ENCODE measurements at places on chromosomes 6 and 20. TPM values are rescaled to one million over a fixed set of nuclear protein-coding genes. Genes with fewer than 3 reads are reported as not detected.

Gene LRRC1
- total RNA-seq, result 6.6 TPM

Gene ZKSCAN3
- total RNA-seq, result 11.5 TPM

DNA sequence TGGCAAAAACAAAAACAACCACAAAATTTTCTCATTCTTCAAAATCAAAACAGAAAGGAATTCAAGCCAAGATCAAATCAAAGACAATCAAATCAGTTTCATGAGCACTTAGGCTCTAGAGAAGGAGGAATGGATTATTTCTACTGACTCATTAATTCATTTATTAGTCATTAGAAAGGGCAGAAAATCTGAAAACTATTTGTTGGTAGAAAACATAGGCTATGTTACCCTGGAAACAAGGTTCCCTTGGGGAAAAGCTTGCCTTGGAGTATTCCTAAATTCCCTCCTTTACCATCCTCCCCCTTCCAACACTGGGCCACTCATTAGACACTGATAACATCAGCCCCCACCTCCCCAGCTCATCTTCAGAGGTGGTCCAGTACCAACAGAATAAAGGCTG is 17.5 kb downstream of the KIF16B start:
- DNase-seq, result no peak

- no peak for DNase-seq
These were observed 22.6 kb downstream of the RNF217 start for GRCh38 chr6:124984668-124985338.

Gene LCA5
- 4.7 TPM for total RNA-seq

DNA sequence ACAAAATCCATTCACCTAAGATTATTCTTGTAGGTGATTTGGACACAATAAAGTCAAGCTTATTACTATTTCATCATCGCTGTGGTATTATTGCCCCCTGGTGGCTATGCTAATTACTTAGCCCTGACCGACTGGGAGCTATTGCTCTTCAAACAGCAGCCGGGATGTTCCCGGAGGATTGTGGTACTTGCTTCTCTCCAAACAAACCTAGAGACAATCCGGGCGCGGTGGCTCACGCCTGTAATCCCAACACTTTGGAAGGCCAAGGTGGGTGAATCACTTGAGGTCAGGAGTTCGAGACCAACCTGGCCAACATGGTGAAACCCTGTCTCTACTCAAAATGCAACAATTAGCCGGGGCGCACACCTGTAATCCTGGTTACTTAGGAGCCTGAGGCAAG is 15.4 kb upstream of the STMND1 start:
- peak; percentile 28 for DNase-seq

DNA sequence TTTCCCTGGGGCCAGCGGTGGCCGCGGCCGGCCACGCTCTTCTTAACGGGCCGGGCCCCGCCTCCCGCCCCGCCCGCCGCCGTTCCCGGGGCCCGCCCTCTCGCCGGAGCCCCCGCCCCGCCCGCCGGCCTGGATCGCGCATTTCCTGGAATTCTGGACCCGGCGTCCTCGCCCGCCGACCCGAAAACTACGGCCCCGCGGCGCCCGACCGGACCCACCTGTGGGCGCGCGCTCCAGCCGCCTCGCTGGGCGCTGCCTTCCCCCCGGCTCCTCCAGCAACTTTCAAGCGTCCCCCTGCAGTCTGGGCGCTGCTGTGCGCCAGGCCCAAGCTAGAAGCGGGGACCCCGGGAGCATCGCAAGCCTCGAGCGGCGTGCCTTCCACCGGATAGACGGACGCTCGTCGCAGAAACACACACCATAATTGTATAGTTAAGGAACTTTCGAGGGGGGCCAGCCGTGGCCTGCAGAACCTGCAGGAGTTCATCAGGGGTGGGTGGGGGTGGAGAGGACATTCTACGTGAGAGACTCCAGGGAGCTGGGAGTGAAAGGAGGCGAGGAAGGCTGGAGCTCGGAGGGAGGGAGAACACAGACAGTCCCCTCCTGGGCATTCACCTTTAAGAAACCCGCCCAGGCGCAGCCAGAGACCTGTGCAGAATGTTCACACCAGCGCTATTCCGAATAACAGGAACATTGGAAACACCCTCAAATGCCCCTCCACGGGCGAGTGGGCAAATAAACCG is at the start of gene ADA:
ADA (minus strand) TSS at position 16 of the 740 bp plus-strand sequence. CDS start 92 bp downstream, outside the sequence.
- peak; percentile 41 for DNase-seq

DNA sequence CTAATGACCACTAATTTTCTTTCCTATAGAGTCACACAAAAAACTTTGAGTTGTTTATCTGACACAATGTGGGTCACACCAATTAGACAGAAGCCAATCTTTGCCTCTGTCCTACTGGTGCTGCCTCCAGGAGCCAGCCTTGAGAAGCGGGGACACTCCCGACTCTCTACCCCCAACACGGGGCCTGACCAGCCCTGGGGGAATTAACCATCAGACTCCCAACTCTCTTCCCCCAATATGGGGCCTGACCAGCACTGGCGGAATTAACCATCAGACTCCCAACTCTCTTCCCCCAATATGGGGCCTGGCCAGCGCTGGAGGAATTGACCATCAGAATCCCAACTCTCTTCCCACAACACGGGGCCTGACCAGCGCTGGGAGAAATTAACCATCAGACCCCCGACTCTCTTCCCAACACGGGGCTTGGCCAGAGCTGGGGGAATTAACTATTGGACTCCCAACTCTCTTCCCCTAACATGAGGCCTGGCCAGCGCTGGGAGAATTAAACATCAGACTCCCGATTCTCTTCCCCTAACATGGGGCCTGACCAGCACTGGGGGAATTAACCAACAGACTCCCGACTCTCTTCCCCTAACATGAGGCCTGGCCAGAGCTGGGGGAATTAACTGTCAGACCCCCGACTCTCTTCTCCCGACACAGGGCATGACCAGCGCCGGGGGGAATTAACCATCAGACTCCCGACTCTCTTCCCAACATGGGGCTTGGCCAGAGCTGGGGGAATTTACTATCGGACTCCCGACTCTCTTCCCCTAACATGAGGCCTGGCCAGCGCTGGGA is 12.5 kb downstream of the CST7 start:
- no peak for DNase-seq

DNA sequence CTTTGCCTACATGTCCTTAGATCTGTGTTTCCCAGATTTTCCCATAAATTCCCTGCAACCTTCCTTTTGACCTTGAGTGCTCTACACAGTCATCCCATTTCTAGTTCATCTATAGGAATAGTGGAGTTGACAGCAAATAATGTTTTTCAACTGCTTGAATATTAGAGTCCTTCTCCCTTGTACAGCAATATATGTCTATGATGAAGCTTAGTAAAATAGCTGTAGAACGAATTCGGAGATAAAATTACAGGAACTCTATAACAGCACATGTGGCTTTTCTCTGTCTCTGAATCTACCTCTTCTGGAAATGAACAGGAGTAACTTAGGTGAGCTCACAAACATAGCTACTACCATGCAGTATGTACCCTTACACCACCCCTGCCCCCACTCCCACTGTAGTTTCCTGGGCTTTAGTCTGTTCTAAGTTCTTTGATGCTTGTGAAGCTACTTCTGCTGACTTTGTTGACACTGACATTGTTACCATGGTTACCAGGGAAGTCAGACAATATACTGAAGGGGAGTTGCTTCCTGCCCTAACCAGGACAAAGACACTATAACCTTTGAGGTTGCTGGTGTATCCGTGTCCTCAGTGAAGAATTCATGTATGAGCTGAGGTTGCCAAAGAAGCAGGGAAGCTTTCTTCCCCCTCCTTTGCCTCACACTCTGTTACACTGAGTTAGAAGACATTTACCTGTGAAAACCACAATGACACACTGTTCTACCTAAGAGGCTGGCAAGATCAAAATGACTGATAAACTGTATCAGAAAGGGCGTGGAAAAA is 35.8 kb upstream of the SHLD1 start:
- DNase-seq, result no peak

- no peak for DNase-seq
These were observed 38.4 kb upstream of the SPTLC3 start for GRCh38 chr20:12970372-12970821.

DNA sequence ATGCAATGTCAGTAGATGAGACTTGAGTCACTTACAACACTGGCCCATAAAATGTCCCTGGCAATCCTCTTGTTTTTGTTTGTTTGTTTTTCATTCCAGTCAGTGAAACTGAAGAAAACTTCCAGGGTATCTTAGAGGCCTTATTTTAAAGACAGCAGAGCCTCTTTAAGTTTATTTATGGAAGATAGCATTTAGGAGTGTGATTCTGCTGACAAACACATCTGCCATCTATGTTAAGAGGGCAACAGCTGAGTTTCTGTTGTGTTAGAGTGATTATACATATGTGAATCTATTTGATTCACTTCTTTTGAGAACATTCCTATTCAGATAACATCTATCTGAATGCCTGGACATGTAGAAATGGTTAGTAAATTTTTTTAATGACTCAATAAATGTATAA is 812.6 kb downstream of the TENT5A start:
- no peak for DNase-seq

DNA sequence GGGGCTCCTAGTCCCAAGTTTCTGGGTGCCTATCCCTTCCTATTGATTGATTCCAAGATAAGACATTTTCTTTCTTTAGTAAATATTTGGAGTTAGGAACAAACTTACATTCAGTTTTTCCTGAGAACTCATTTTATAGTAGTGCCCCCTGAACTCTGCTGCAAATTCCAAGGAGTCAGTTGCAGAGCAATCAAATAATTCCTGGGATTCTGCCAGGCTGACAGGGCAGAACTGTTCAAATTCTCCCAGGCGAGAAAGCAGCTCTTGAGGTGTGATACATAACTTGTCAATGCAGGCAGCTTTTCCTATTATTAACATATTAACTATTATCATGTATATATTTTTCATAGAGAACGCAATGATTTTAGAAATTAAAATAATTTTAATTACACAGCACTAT is 15.9 kb upstream of the ZBTB24 start:
- DNase-seq, result no peak

GRCh38 chr20:16748308-16748900 is at the start of gene OTOR:
Gene OTOR, plus strand, starts transcription at chr20:16748358. Its CDS starts 44 bp downstream, at chr20:16748402.
- no peak for DNase-seq

- no peak for DNase-seq
These were observed 231.3 kb downstream of the TFAP2C start for GRCh38 chr20:56860413-56860812.

DNA sequence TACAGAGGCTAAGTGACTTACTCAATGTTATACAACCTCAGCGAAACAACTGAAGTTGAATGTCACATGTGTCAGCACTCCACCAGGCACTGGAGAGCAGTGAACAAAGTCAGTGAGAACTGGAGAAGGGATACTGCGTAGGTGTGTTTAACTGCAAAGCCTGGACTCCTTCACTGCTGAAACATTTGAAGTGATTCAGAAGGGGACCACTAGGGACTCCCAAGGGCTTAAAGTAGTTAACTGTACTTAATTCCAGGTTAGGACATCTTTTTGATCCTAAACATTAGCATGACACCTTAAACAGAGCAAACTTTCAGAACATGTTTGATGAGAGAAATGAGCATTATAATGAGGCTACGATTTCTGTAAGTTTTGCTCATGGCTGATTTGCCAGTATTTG is 45.0 kb upstream of the ZBTB24 start:
- DNase-seq, result no peak

GRCh38 chr6:167296293-167296690 is 5.2 kb downstream of the UNC93A start:
- no peak for DNase-seq

DNA sequence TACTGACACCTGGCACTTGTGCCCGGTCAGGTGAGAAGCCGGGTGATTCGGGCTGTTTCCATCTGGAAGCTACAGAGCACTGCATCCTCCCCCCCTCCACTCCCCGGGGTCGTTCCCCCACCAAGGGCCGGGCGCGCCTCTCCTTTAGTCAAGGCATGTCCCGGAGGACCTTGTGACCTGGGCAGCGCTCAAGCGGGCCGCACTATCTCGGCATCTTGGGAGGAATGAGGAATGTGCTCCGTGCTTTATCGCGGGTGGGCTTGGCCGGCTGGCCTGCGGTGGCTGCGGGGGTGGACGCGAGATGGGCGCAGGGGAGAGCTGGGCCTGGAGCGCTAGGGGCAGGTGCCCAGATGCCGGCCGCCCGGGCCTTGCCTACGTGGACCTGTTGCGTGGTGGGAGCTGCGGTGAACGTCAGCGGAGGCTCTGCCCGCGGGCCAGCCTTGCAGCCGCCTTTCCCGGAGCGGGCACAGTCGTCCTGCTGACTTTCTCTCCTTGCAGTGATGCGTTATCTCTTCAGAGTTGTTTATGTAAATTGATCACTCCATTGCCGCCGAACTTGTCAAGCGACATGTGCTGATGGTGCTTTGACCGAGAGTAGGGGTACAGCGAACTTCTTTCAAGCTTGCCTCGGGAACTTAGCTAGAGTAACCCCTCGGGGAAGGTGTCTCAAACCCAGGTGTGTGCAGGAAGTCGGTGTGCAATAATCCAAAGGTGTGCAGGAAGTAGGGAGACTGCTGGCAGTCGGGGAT is 1.1 kb downstream of the LRRC1 start:
- DNase-seq, result peak; percentile 12

GRCh38 chr20:17062712-17063111 is 164.1 kb upstream of the PCSK2 start:
- no peak for DNase-seq

- peak; percentile 61 for DNase-seq
These were observed 49.8 kb downstream of the FRK start for GRCh38 chr6:116010790-116011401.

GRCh38 chr6:128410584-128410983 is 109.8 kb downstream of the PTPRK start:
- DNase-seq, result no peak

Gene CRISP2
- total RNA-seq, result not detected

GRCh38 chr6:17413313-17413750 is 19.9 kb downstream of the CAP2 start:
- DNase-seq, result no peak

DNA sequence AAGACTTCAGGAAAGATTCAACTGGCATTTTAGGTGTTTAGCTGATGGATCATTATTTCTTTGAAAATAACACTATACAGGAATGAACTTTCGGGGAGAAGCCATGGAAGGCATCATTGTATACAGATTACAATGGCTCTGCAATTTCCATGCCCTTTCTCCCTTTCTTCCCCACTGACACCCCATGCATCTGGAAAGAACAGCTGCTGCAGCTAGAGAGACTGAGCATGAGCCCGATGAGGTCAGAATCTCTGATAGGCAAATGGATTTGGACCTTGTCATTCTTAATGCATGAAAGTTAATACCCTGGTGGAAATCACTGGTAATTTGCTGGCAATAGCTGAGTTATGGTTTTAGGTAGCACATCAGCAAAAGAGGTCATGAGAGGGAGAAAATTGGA is 54.8 kb downstream of the BTBD3 start:
- DNase-seq, result no peak

- DNase-seq, result no peak
These were observed 35.2 kb downstream of the PPP1R14C start for GRCh38 chr6:150177952-150178520.

Gene SYCP2L
- total RNA-seq, result 5.6 TPM

GRCh38 chr20:40689100-40689942 is at the start of gene MAFB:
Gene MAFB, minus strand, starts transcription at chr20:40689236. Its CDS starts 386 bp downstream, at chr20:40688850.
- peak; percentile 80 for DNase-seq

Data from neural crest cell (in vitro differentiated cells).